ENCODE measurements at places on chromosomes 5 and 9.

DNA sequence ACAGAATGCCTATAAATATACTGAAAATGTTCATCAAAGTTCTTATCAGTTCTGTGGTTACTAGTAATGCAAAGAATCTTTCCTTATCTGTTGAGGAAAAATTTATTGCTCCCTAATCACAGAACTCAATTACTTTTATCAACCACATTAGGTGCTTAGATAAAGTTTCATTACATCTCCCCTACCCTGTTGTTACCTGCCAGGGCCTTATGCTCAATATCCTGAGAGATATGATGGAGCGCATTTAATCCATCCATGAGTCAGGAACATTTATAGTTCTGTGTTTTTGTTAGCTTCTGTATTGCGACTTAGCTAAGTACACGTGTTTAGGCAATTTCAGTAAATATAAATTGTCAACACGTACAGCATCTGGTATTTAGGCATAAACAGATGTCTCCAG, 164.3 kb upstream of the ST8SIA4 start:
- DNase-seq, result no peak

GRCh38 chr5:109230369-109230768, 179.4 kb downstream of the PJA2 start:
- no peak for DNase-seq

GRCh38 chr5:76691467-76692273, 24.3 kb upstream of the F2R start:
- DNase-seq, result no peak

- no peak for DNase-seq
These were observed 3.3 kb downstream of the FIBCD1 start for GRCh38 chr9:130935648-130936271.

- DNase-seq, result no peak
These were observed 13.4 kb downstream of the PWWP2A start for GRCh38 chr5:160105686-160106360.

GRCh38 chr9:77907585-77907984, 124.0 kb downstream of the GNAQ start:
- no peak for DNase-seq

- DNase-seq, result no peak
These were observed 52.6 kb upstream of the FANCC start for GRCh38 chr9:95370064-95370463.

- no peak for DNase-seq
These were observed 148.2 kb upstream of the KLF4 start for GRCh38 chr9:107637421-107638420.

DNA sequence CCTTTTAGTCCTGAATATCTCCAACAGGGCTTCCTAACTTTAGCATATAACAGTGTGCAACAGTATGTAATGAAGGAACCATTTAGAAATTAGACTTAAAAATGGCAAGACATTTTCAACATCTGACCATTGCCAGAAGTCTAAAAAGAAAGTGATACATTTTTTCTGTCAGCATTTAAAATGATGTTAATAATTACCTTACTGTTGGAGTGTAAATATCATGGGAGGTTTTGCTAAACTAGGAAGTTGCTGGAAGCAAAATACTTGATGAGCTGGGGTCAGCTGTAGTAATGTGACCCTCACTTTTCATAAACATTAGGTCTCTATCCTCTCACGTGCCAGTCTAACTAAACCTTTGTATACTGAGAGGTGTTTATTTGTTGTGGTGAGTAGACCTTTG, 68.8 kb downstream of the NTRK2 start:
- DNase-seq, result no peak

GRCh38 chr5:176722757-176723156, 75.5 kb downstream of the TSPAN17 start:
- DNase-seq, result no peak

DNA sequence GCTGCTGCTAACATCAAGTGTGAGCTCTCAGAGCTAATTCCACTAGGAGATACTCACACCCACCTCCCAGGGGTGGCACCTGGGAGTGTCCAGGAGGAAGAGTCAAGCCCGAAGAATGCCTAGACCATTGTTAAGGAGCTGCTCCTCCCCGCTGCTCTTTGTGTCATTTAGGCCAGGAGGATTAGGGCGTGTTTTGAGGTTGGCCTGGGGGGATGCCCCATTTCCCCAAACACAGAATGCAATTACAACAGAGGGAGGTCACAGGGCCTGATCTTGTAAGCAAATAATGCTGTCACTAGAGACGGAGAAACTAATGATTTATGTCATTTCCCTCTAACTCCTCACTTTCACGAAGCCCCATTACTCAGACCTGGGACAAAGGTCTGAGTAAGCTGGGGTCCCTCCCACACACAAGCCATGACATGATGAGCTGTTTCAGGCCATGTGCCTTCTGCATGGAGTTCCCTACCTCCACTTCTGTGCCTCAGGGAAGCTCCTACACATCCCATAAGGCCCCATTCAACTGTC, 312.5 kb downstream of the ACTL7B start:
- no peak for DNase-seq

GRCh38 chr5:82054004-82054710, 82.3 kb downstream of the ATG10 start:
- no peak for DNase-seq

DNA sequence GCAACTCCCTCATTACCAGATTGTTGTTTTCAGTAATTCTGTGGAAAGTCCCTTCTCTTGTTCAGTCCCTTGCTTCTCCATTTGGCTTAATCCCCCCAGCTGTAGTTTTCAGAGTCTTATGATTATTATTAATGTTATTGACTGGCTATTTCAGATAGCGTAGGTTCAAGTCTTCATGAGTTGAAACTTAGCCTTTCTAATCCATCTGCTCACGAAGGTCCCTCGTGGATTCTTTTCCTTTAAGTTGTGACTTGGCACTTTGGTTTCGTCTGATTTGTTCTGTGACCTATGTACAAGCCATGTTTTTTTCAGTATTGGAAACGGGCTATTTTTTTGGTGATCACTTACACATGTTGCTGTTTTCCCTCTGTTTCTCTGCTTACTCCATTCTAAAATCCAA, 260.3 kb downstream of the TMEM167A start:
- DNase-seq, result no peak

DNA sequence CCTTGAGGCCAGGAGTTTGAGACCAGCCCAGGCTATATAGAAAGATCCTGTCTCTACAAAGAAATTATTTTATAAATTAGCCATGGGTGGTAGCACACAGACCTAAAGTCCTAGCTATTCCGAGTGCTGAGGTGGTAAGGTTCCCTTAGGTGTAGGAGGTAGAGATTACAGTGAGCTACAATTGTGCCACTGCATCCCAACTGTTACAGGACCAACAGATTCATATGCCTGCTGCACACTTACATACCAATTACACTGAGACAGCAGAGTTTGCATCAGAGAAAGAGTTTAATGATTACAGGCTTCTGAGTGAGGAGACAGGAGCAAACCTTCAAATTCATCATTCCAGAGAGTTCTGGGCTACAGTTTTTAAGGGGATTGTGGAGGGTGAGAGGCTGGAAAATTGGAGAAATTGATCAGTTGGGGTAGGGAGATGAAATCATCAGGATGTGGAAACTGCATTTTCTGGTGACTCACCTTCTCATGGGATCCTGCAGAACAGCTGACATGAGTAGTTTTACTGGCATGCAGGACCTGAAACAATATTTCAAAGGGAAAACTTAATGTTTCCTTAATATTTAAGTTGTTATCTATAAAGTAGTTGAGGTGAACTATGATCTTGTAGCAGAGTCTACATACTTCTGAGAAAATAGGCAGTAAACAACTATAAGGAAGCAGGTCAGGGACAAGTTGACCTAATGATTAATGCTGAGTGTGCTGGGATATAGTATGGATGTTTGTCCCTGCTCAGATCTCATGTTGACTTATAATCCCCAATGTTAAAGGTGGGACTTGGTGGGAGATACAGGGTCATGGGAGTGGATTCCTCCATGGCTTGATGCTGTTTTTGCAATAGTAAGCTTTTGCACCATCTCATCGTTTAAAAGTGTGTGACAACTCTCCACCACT, 54.7 kb downstream of the ANXA2R start:
- no peak for DNase-seq

- DNase-seq, result no peak
These were observed 395.4 kb downstream of the CSNK1G3 start for GRCh38 chr5:123907349-123907748.

DNA sequence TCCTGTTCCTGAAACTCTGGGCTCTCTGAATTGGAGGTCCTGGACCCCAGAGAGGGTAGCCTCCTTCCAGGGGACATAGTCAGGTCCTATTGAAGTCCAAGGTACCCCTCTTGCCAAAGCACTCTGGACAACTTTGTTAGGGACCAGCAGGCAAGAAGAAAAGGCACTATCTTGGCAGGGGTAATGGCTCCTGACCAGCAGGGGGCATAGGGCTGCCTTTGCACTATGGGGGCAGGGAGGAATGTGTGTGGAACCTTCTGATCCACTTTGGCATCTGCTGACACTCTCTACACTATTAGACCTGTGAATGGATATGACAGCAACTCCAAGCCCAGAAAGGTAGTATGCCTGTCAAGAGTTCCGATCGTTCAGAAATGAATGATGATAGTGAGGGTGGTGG, 179.0 kb upstream of the CD180 start:
- no peak for DNase-seq

GRCh38 chr5:60576425-60576824, 123.5 kb downstream of the DEPDC1B start:
- DNase-seq, result no peak

GRCh38 chr9:95772320-95773052, 103.0 kb upstream of the ERCC6L2 start:
- no peak for DNase-seq

DNA sequence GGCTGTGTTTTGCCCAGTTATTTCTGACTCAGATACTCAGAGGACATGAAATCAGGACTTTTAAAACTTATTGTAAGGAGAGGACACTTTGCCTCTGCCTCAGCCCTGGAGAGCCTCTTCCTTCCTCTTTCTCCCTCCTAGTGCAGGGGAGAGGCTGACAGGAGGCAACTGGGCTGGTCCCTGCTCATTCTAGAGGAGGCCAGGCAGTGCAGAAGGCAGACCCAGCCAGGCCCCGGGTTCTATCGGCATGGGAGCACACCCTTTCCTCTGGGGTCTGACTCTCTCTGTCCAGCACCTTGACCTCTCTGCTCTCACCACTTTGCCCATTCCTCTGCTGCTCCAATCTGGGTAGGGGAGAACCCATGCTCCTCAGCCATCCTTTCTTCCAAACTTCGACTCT, 16.0 kb upstream of the SMIM32 start:
- no peak for DNase-seq

DNA sequence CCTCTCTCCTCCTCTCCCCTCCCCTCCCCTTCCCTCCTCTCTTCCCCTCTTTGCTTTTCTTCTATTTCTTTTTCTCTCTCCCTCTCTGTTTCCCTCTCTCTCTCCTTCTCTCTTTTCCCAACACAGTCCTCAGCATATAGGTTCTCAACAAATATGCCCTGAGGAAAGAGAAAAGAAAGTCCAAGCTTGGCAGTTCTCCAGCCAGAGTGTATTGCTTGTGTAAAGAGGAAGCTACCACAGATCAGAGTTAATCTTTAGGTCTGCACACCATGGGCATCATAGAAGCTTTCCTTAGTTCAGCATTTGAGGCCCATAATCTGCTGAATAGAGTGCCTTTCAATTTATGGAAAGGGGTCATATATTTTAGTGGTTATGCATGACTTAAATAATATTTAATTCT, 382.8 kb upstream of the WWC1 start:
- DNase-seq, result no peak

- no peak for DNase-seq
These were observed 222.1 kb downstream of the HSPA4 start for GRCh38 chr5:133273661-133274596.
